Cortex of kidney (tissue), 1 donor: ENCODE measurements at places on chromosomes 5 and 9.

- no peak for DNase-seq
Measured at GRCh38 chr9:27189426-27189825, 80.4 kb downstream of the TEK start.

GRCh38 chr9:113220467-113221002 lies 542 bp downstream of the FKBP15 start:
- no peak for DNase-seq

- no peak for DNase-seq
Measured at GRCh38 chr9:93107825-93108161, 11.8 kb downstream of the CARD19 start.

DNA sequence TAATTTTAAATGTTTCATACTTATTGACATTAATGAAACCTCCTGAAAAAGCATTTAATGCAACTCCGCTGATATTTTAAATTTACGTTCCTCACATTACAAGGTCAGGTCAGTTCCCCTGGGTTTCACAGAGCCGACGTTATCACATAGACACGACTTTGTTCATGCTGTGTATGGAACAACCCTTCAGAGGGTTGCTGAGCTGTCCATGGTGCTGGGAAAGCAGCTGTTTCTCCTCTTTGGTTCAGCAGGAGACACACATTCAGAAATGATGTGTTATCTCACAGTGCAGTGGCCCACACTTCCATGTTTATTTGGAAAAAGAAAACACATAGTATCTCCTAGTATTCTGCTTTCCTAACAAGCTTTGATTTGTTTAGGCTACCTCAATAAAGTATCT lies 53.5 kb downstream of the PPP2R2B start:
- no peak for DNase-seq

- DNase-seq = no peak
Measured at GRCh38 chr9:100449420-100449819, 22.5 kb downstream of the MSANTD3 start.

GRCh38 chr5:133471699-133472098 lies 140.6 kb downstream of the FSTL4 start:
- DNase-seq = no peak

DNA sequence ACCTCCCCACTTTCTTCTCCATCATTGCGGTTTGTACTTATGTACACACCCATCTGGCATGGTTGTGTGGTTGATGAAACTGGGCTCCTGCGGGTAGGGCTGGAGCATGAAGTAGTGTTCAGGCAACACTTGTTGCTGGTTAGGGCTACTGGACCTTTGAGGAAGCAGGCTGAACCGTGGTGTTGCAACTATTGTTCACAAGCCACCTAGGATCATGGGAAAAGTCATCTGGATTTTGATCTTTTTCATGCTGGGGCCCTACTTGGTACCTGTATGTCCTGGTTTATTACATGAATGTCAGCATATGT lies 40.1 kb upstream of the TIFAB start:
- DNase-seq = no peak

GRCh38 chr5:168580227-168580508 lies 1.0 kb upstream of the PANK3 start:
- DNase-seq = no peak

GRCh38 chr9:33408087-33408486 lies 5.7 kb upstream of the AQP7 start:
- DNase-seq = no peak

DNA sequence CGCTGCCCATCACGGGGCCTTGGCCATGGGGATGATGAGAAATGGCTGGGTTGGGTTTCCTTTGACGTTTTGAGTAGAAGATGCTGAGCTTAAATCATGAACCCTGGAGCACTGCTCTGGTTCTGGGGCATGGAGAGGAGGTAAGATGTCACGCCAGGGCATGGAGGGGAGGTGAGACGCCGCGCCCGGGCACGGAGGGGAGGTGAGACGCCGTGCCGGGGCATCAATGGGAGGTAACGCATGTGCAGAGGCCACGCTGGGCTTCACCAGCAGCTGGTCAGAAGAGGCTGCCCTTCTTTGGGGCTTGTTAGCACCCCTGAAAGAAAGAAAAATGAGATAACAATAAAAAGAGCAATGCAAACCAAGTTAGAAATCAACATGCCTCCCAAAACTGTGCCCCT lies 322.5 kb upstream of the IRX4 start:
- no peak for DNase-seq

DNA sequence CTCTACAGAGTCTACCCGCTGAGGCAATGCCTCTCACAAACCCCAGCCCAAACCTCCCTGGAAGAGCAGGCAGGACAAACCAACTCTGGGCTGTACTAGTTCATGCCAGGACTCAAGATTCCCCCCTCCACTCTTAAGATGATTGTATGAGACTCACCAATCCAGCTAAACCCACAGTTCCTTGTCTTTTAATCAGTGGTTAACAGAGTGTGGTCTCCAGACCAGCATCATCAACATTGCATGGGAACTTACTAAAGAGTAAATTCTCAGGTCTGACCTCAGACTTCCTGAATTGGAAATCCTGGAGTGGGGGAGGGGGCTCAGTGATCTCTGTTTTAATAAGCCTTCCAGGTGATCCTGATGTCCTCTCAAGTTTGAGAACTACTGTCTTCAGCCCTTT lies 240.9 kb downstream of the GAS1 start:
- no peak for DNase-seq

GRCh38 chr5:89213573-89213972 lies 330.6 kb upstream of the MEF2C start:
- no peak for DNase-seq

GRCh38 chr9:119273325-119273904 lies 95.8 kb downstream of the BRINP1 start:
- no peak for DNase-seq

DNA sequence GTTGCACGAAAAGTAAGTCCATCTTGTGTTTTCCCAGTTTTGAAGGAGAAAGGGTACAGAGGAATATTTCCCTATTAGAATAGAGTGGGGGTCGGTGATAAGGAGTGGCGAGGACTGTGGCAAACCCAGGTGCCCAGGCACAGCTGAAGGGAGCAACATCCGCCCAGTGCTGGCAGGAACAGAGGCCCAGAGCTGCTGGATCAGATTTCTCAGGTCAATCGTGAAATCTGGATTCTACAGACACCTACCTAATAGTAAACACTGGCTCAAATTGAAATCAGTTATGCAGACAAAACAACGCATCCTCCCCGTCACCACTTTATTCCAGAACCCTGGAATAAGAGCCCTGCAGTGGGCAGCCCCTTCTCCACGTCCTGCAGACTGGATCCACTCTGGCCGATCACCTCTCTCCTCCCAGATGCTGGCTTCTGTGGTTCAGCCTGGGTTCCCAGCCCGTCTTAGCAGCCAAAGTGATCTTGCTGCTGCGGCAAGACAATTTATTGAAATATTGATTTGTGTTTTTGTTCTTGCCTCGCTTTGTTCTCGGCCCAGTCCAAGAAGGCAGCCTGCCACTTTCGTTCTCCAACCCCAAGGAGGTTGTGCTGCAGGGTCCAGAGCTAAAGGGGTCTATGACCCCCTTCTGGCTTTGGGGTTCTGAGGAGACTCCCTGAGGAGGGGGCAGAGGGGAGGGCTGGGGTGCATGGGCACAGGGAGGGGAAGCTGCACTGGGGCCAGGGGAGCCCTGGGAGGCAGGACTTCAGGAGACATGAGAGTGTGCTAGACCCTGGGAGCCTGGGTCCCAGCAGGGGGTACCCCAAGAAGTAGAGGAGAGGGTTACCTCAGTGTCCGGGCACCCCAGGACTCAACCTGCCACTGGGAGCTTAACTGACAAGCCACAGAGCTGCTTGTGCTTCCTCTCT lies 103.3 kb downstream of the ZNF354C start:
- DNase-seq = no peak

DNA sequence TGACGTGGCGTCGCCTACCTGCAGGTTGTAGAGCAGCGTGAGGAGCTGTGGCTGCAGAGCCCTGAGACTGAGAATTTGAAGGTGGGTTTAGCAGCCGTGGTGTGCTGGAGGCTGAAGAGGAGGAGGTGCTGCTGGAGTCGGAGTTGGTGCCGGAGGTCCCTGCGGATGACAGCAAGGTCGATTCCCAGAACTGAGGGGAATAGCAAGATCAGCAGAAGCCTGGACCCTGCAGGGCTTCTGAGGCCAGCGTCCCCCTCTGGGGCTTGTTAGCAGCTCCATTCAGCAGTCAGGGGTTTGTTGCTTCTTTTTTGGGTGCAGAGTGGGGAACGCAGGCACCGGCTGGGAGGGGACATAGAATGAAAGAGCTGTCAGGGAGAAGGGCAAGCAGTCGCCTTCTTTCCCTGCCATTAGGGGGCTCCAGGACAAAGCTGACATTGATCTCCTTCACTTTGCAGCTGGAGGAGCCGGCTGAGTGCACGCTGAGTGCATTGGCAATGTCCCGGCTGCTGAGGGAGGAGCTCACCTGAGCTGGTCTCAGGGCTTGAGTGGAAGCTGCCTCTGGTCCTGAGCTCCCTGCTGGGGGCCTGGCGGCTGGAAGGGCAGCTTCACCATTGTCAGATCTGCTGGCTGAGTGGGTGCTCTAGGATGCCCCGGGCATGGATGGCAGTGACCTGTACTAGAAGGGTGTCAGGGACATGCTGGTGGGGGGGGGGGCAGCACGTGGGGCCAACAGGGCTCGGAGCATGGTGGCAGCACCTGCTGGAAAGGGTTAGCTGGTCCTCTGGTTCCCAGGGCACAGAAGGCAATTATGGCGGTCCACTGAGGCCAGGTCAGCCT lies 20.8 kb downstream of the OBP2B start:
- DNase-seq = no peak

DNA sequence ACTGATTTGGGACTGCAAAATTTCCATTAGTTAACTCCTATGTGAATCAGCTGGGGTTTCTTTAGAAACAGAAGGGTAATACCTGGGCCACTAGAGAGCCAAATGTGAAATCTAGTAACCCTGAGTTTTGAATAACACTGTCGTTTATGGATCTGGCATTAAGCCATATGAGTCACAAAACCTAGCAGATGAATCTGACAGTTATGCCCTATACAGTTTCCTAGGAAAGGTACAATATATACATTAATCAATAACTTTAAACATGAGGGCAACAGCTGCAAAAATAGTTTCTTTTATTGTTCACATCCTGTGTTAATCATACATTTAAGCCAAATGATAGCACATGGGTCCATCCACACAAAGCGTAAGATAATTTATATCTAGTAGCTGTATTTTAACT lies 56.9 kb downstream of the PAM start:
- DNase-seq = no peak

GRCh38 chr5:51846015-51846414 lies 462.8 kb downstream of the ISL1 start:
- no peak for DNase-seq

- no peak for DNase-seq
Measured at GRCh38 chr5:17157916-17158529, 59.4 kb upstream of the BASP1 start.

DNA sequence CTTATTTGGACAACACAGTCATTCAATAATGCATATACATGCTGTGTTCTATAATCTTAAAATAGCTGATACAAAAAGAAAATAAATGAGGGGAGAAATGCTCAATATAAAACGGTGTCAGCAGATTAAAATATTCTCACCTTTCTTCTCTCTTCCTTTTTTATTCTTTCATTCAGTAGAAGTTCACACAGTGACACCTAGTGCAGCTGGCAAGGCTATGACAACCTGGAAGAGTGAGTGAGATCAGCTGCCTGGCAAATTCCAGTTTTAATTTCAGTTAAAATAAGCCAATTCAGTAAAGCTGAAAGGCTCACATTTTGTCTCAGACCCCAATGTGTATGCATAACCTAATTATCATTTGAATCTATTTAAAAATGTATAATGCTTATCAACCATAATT lies 150.3 kb downstream of the RASEF start:
- DNase-seq = no peak

DNA sequence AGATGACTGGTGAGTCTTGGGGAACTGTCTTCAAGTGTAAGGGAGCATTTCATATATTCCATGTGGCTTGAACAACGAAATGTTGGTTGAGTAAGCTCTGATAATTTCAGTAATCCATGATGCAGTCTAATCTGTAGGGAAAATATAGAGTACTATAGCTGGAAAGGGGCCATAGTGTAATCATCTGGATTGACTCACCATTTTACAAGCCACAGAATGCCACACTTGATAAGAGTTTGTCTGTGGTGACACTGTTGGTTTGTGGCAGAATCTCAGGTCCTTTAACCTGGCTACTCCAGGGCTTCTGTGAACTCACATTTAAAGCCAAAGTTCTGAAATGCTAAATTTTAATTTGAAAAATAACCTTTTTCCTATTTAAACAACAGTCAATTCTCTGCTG lies 16.3 kb upstream of the MAML1 start:
- DNase-seq = no peak

DNA sequence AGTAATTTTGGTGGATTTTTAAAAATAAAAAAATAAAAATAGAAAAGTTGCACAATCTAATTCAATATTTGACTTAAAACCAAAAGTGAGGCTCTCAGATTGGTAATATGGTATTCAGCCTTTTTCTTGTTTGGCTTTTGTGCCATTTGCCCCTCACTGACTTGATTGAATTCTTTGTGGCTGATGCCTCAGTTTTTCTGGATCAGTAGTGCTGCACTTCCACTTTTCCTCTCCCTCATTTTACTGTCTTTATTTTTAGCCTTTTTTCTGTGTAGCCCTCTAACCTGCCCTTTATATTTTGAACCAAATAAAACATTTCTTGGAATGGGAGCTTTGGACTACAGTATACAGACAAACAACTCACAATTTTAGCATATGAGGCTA lies 3.8 kb upstream of the MSMP start:
- DNase-seq = no peak

- DNase-seq = no peak
Measured at GRCh38 chr9:123757960-123758359, 172.0 kb downstream of the DENND1A start.

DNA sequence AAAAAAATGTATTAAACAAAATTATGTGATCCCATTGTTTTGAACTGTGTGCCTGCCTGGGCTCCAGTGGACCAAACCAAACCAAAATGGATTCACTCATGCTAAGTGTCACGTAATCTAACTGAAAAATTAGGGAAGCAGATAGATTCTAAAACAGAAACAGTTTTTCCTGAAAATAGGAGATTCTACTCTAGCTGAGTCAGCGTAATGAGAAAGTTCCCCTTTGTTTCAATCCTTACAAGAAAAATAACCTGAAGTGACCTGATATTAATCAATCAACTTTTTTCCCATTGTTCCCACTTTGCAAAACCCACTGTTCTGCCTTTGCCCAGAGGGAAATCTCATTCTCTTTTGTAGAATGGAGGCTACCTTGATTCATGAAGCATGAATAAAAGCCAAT lies 682.4 kb upstream of the CDH10 start:
- no peak for DNase-seq

GRCh38 chr5:115179394-115180164 lies 9.9 kb upstream of the TRIM36 start:
- DNase-seq = no peak

- DNase-seq = no peak
Measured at GRCh38 chr5:103624035-103624480, 61.5 kb upstream of the NUDT12 start.

DNA sequence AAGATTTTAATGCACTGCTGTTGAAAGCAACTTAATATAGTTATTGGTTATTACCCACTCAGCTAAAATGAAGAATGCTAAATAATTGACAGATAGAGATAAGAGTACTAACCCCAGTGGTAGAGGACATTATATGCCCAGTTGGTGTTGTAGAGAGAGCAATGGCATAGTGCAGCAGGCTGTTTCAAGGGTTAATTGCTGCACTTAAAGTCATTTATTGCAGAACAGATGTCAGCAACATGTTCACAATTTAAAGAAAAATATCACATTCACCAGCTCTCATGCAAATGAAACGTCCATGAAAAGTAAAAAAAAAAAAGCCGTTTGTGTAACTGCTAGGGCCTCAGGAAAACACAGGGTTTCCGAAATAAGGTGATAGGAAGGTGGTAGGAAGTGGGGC lies 254.6 kb downstream of the MTRR start:
- no peak for DNase-seq
